HS-5 (cell line): ENCODE measurements at places on chromosomes 2 and 18.

- DNase-seq = no peak
These were observed 126.2 kb upstream of the EML6 start for GRCh38 chr2:54597153-54597848.

DNA sequence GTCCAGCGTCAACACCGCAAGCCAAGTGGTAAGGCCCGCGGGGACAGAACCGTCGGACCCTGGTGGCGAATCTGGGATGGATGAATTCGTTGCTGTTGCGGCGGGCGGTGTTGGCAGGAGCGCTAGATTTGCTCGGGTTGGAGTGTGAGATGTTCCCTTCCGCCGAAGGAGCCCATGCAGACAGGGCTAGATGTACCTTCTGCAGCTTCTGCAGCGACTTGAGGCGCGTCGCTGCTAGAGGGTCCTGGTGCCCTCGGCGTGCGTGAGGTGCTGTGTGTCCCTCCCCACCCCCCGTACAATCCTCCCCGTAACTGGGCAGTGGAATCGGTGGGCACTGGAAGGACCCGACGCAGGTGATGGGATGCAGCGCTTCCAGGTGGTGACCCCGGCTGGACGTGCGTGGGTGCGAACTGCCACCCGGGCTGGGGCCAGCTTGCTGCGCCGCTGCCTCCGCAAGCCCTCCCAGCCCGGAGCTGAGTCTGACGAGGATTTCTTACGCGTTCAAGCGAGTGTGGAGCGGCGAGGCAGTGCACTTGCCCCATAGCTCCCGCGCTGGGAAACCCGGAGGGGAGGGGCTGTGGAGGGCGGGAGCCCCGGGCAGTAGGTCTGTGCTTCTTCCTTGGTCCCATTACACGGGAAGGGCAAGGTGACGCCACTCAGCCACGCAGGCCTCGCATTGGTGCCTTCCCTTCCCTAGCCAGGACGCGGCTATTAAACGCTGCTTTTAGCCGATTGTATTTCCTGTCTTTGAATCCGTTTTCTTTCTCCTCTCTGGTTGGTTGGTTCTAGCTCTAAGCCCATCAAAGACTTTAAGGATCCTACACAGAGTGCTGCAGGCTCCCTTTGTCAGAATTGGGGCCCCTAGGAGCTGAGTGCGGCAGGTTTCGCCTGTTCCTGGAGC, 34.2 kb downstream of the CHRNA1 start:
- DNase-seq = no peak

DNA sequence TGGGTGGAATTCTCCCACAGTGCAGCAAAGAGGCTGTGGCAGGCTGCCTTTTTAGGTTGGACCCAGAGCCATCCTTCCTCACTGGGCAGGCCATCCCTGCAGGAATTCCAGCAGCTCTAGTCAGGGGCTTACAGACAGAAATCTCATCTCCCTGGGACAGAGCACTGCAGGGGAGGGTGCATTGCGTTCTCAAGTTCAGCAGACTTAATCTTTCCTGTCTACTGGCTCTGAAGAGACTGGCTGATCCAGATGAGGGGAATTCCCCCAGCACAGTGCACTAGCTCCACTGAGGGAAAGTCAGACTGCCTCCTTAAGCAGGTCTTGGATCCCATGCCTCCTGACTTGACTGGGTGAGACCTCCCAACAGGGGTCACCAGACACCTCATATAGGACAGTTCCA, 899.7 kb upstream of the VRK2 start:
- DNase-seq = no peak

DNA sequence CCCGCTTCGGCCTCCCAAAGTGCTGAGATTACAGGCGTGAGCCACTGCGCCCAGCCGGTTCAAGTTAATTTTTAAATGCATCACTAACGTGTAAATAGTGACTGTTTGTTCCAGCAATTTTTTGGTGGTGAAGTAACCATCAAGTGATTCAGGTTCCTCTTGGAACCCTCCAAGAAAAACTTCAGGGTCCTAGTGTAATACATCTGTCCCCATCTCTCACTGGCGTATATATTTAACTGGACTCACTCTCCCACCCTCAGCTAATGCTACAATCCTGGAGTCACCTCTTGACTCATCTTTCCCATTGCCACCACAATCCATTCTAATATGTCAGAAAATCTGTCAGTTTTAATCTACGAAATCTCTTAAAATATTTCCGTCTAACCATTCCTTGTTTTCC, 10.3 kb downstream of the SULT1C4 start:
- DNase-seq = no peak

GRCh38 chr2:13212115-13212514, 495.4 kb downstream of the TRIB2 start:
- no peak for DNase-seq

DNA sequence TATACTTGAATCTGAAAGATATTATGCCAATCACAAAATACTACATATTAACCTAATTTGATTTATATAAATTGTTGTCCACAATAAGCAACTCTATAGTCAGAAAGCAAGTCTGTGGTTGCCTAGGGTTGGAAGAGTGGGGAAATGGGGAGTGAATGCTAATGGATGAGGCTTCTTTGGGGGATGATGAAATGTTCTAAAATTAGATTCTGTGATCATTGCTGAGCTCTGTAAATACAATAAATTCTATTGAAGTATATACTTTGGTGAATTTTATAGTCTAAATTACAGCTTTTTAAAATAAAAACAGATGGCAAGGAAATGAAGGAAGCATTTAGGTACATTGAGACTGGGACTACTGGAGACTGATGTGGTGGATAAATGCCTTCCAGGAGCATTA, 275.5 kb downstream of the MBD2 start:
- DNase-seq = no peak

- no peak for DNase-seq
These were observed 2.2 kb downstream of the RBM45 start for GRCh38 chr2:178114462-178114861.

- no peak for DNase-seq
These were observed 385.4 kb upstream of the TMEFF2 start for GRCh38 chr2:192579965-192580700.

DNA sequence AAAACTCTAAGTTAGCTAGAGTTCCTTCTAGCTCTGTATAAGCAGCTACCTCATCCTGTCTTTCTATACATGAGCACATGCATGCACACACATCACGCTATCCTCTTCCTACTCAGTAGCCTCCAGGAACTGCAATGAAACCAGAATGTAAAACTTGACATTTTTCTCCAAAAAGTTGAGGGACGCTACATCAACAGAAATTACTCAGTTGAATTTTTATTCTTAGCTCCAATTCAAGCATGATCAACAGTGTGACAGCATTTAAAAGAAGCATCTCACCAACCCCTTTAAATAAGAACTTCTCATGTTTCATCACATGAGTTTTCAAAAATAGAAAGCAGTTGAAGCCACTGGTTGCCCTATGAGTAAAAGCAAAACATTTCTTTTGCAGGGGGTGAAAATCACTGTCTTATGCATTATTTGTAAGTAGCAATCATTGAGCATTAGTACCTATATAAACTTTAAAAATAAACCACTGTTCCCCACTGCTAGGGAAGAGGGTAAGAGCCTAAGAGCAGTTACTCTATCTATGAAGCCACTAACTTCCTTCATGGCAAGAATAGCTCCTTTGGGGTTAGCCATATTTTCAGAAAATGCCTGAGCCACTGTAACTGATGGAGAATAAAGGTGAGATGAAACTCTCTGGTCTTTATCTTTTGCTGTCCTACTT, 77.9 kb upstream of the ARL5A start:
- DNase-seq = no peak

- no peak for DNase-seq
These were observed 27.3 kb downstream of the GKN2 start for GRCh38 chr2:68925295-68925896.

GRCh38 chr18:56702946-56703345, 51.8 kb downstream of the WDR7 start:
- no peak for DNase-seq

DNA sequence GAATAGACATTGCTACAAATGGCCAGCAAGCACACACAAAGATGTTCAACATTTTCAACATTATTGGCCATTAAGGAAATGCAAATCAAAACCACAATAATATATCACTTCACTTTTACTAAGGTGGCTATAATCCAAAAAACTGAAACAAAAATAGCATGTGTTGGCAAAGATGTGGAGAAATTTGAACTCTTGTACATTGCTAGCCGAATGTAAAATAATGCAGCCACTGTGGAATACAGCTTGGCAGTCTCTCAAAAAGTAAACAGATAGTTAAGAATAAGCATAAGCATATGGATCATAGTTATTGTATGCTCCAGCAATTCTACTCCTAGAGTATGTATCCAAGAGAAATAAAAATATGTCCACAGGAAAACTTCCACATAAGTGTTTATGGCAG, 192.5 kb downstream of the EN1 start:
- no peak for DNase-seq

GRCh38 chr2:3076848-3077642, 300.6 kb downstream of the EIPR1 start:
- DNase-seq = no peak

DNA sequence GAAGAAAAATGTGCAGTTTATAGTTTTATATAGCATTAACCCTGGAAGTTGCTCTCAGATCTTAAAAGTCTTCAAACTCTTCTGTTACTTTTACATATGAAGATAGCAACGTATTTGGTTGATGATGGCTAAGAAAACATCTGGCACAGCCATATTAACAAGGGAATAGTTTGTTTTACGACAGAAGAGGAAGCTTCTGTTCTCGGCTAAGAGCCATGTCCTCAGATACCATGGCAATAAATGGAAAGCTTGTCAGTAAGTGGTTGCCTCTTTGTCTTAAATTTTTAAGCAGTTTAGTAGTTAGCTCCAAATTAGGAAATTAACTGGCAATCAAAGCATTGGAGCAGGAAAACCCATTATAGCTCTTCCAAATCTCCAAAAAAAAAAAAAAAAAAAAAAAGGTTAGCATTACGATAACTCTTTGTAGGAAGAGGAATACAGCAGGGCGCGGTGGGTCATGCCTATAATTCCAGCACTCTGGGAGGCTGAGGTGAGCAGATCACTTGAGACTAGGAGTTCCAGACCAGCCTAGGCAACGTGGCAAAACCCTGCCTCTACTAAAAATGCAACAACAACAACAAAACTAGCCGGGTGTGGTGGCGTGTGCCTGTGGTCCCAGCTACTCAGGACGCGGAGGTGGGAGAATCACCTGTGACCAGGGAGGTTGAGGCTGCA, 4.5 kb upstream of the STON1 start:
- no peak for DNase-seq

GRCh38 chr2:195722075-195722474, 65.0 kb downstream of the SLC39A10 start:
- DNase-seq = no peak

GRCh38 chr2:114346658-114347057, 95.8 kb upstream of the DPP10 start:
- no peak for DNase-seq

DNA sequence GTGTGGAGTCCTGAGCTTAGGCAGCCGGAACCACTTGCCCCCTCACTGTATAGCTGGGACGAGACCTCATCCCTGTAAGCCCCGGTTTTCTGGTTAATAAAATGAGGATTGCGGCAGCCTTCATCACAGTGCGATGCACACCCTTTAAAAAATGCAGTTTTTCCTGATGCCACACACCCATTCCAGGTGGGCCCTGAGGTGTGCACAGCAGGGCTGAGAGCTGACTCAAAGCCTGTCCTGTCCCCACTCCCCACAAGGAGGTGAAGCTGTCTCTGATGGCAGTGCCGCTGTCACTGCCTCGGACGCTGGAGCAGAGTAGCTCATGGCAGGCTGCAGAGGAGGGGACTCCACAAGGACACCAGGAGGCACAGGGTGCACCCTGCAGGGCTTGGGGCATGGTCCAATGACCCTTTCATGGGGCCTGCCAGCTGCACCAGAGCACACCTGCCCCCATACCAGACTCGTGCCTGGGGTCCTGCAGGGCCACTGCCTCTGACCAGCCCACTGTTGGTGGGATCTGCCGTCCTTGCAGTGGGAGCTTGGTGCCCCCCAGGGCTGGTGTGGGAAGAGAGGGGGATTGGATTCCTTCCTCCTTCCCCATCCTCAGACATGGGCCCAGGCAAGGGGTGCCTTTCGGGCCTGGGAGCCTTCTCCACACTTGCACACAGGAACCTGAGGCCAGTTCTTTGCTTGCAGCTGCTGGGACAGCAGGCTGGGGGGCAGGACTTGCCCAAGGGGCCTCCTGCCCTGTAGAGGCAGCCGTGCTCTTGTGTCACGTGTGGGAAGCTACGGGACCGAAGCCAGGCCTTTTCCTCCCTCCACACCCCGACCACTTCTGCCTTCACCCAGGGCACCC, 22.8 kb downstream of the GPC1 start:
- DNase-seq = no peak

GRCh38 chr2:64766841-64767669, 113.3 kb upstream of the SERTAD2 start:
- no peak for DNase-seq

DNA sequence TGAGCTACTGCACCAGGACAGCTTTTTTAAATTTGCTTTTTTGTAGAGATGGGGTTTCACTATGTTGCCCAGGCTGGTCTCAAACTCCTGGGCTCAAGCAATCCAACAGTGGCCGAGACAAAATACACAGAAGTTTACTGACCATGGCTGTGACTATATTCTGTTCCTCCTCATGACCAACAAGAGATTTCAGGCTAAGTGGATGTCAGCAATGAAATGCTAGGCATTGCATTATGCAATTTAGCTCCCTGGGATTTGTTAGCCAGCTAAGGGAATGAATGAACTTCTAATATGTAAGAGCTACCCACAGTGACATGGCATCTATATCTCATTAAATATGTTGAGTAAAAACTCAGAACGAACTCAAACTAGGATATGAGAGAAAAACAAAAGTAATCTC, 81.9 kb upstream of the MBOAT2 start:
- no peak for DNase-seq

- DNase-seq = no peak
These were observed 91.9 kb upstream of the CXCR4 start for GRCh38 chr2:136209561-136210454.

GRCh38 chr2:71782323-71782722, 329.0 kb downstream of the DYSF start:
- DNase-seq = no peak

DNA sequence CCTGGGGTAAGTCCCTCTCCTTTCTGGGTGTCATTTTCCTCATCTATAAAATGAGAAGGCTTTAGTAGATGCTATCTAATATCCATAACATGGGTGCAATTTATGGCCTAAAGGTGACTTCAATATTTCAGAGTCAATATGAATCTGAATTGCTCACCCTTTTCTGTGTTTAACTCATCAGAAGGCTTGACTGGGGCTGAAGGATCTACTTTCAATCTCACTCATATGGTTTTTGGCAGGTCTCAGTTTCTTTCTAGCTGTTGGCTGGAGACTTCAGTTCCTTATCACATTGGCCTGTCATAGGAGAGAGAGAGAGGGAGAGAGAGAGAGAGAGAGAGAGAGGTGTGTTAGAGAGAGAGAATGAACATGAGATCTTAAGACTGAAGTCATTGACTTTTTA, 343.7 kb upstream of the MEX3C start:
- DNase-seq = no peak

DNA sequence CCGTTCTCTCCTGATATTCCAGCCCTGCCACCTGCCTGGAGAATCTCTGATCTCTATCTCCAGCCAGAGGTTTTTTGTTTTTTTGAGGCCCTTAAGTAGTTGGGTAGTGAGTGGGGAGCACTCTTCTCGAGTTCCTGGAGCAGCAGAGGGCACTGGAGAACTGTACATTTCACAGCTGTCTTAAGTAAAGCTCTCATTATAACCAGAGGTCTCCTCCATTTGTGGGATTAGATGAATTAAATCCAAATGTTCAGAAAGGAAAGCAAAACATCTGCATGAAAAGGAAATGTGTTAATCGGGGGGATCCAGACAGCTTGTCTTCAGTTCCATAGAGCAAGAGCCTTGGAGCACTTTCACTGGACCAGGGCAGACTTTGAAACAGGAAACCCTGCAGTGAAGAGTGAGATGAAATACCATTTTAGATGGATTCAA, 32.8 kb downstream of the AOX1 start:
- DNase-seq = no peak
